Ascending aorta (tissue), 2 donors: ENCODE measurements at places on chromosomes 2 and 18. TPM values are rescaled to one million over a fixed set of nuclear protein-coding genes. Genes with fewer than 3 reads are reported as not detected.

DNA sequence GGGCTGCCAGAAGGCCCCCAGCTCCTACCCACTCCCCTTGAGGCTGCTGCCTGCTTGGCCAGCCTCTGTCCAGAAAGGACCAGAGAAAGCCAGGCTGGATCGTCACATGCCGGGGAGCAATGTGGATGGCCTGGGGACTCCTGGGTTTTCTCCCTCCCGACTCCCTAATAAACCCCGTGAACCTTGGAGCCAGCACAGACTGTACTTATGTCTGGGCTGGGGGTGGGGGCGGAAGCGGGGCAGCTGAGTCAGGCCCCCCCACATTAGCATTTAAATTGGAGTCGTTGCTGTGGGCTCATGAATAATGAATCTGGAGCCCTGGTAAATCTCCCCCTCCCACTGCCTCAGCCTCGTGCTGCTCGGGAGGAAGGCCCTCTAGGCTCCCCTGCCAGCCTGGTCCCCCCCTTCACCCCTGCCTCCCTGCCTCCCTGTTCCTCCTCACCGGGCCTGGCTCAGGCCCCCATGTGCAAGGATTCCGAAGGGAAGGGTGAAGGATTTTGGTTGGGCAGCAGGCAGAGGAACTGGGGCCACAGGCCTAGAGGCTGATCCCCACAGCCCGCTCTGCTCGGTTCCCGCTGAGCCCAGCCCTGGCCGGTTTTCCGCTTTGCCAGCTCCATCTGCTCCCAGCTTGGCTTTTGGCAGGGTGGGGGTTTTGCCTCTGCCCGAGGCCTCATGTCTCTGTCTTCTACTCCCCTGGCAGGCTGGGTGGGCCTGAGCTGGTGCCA is 7.3 kb upstream of the ASIC4 start:
- DNase-seq, result no peak

DNA sequence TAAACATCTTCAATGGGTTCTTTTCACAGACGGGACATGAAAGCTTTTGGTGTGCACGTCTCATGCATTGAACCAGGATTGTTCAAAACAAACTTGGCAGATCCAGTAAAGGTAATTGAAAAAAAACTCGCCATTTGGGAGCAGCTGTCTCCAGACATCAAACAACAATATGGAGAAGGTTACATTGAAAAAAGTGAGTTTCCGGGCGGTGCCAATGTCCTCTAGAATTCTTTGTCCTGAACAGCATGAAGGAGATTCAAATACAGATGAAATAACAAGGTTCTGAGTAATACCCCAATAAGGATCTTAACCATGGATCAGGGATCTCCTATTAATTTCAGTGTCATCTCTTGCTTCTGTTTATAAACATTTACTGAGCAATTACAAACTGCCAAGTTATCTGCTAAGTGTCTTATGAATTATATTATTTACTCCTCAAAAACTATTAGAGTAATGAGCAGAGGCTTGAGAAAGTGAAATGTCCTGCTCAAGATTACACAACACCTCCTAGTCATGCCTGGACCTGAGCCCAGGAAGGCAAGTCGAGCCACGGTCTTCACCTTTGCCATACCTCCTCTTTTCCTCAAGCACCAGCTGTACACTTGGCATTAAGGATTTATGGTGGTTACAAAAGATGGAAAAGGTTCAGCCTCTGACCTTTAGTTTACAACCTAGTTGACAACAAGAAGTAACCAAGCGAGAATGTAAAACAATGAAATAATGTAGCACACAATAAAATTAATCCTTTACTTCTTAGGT is 22.6 kb downstream of the DHRS9 start:
- DNase-seq, result no peak

GRCh38 chr2:148565272-148565894 is 79.2 kb upstream of the EPC2 start:
- DNase-seq, result no peak

DNA sequence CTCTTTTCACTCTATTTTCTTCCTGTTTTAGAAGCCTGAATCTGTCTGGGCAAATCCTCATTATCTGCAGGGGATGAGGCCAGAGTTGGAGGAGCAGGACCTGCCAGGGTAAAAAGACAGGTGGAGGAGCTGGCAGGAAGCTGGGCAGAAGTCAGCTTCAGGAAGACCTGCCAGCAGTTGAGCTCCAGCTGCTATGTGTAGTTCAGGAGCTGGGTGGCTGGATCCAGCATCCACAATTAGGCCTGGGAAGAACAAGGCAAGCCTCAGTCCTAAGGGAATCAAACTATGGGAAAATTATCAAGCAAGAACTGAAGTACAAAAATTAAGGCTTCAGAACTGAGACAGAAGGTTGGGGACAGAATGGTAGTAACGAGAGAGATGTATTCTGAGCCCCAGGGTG is 174.0 kb downstream of the MREG start:
- DNase-seq, result no peak

DNA sequence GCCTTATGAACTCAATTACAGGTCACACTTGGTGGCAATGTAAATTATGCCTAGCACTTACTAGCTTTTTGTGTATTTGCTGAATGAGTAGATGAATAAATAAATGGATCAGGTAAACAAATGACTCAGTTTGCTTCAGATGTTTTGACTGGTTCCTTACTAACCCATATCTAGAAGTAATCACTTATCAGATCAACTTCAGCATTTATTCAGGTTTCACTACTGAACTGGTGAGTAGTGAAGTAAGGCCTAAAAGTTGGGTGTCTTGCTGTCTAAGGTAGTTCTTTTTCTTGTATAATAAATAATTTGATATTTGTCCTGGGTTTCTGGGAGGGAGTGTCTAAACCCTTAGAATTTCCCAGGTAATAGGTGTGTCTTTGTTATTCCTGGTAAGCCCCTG is 205.0 kb downstream of the UXS1 start:
- no peak for DNase-seq

DNA sequence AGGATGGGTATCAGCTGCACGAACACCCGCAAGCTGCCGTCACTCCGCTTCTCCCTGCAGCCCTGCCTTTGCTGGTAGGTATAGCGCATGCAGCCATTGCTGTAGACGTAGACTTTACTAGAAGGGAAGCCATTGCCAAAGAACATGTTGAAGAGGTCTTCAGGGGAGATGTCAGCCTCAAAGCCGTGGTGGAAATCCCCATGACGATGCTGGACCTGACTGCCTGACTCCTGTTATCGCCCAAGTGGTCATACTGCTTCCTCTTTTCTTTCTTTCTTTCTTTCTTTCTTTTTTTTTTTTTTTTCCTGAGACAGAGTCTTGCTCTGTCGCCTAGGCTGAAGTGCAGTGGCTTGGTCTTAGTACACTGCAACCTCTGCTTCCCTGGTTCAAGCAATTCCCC is 68.7 kb upstream of the SPRED2 start:
- DNase-seq, result no peak

Gene SFXN5
- 9.3 TPM for total RNA-seq

Gene IGFBP2
- 1,691 TPM for total RNA-seq

Gene SPDYA
- total RNA-seq, result 0.32 TPM

Gene C2orf15
- 0.32 TPM for total RNA-seq

Gene CHST9
- total RNA-seq, result 0.21 TPM

GRCh38 chr2:134682726-134683125 is 36.1 kb downstream of the TMEM163 start:
- DNase-seq, result no peak

DNA sequence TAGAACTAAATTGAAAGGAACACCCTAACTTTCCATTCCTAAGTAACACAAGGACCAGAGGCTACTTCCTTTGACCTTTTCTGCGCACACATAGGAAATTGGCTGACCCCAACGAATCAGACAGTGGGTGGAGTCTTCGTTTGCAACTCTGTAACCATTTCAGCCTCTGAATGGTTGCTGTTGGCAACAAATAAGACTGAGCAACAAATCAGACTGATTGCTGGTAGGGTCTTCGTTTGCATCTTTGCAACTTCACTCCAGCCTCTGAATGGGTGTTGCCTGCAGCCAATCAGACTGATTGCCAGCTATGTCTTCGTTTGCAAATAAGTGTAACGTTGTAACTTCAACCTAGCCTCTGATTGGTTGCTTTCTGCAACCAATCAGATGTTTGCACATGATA is 34.6 kb downstream of the USP40 start:
- no peak for DNase-seq

DNA sequence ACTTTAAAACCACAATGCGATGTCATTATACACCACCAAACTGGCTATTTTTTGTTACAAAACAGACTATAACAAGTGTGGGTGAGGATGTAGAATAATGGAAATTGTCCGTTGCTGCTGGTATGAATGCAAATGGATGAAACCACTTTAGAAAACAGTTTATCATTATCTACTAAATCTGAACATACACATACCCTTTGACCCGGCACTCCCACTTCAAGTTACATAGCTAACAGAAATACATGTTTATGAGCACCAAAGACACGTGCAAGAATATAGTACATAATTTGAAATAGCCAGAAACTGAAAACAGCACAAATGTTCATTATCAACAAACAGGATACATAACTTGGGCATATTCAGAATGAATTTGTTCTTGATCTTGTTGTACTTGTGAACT is 206.4 kb upstream of the CHAC2 start:
- no peak for DNase-seq

Gene KLF7
- total RNA-seq, result 17.0 TPM

GRCh38 chr2:224268441-224268840 is 133.5 kb downstream of the FAM124B start:
- DNase-seq, result no peak

DNA sequence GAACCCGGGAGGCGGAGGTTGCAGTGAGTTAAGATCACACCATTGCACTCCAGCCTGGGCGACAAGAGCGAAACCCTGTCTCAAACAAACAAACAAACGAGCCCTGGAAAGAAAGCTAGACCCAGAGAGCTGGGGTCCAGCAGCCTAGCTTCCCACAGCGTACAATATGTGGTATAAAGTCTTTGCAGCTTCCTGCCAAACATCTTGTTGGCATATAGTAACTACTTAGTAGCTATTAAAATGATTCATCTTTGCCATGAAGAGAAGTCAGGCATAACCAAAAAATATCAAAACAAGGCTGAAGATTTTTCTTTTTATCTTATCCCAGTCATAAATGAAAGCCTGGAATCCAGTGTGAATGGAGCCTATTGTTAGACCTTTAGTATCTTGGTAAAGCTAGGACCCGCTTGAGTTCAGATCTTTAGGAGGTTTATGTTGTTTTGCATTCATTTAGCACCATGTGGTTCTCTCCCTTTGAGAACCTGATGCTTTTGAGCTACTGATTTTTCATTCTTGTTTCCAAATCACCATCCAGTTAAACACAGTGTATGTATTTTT is 139.7 kb upstream of the NOSTRIN start:
- DNase-seq, result no peak

Gene POTEE
- not detected for total RNA-seq

Gene GPD2
- 20.0 TPM for total RNA-seq

DNA sequence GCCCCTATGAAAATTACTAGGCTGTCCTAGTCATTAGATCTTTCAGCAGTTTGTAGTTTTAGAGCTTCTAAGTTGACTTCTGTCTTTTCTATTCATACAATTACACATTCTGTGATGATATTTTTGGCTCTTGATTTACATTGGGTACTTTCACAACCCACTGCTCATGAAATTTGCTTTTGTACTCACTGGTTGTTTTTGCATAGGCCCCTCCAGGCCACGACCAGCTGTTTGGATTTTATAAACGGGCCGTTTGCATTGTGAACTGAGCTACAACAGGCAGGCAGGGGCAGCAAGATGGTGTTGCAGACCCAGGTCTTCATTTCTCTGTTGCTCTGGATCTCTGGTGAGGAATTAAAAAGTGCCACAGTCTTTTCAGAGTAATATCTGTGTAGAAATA is 193.8 kb downstream of the RPIA start:
- no peak for DNase-seq

Gene XDH
- not detected for total RNA-seq

Gene CPO
- not detected for total RNA-seq

Gene SPAST
- total RNA-seq, result 12.1 TPM

- no peak for DNase-seq
Measured at GRCh38 chr2:26299471-26300101, 46.4 kb upstream of the SELENOI start.

Gene SLC14A1
- 42.7 TPM for total RNA-seq

GRCh38 chr2:110104025-110104771 is 11.4 kb downstream of the MALL start:
- DNase-seq, result no peak

- DNase-seq, result no peak
Measured at GRCh38 chr2:216031960-216032689, 18.8 kb upstream of the MREG start.

- DNase-seq, result no peak
Measured at GRCh38 chr18:58024139-58024538, 19.9 kb upstream of the NEDD4L start.

Gene RAB31
- 36.8 TPM for total RNA-seq

GRCh38 chr2:241632478-241633325 is 4.3 kb downstream of the THAP4 start:
- no peak for DNase-seq

- DNase-seq, result no peak
Measured at GRCh38 chr18:74528478-74528877, 5.8 kb upstream of the CNDP1 start.

DNA sequence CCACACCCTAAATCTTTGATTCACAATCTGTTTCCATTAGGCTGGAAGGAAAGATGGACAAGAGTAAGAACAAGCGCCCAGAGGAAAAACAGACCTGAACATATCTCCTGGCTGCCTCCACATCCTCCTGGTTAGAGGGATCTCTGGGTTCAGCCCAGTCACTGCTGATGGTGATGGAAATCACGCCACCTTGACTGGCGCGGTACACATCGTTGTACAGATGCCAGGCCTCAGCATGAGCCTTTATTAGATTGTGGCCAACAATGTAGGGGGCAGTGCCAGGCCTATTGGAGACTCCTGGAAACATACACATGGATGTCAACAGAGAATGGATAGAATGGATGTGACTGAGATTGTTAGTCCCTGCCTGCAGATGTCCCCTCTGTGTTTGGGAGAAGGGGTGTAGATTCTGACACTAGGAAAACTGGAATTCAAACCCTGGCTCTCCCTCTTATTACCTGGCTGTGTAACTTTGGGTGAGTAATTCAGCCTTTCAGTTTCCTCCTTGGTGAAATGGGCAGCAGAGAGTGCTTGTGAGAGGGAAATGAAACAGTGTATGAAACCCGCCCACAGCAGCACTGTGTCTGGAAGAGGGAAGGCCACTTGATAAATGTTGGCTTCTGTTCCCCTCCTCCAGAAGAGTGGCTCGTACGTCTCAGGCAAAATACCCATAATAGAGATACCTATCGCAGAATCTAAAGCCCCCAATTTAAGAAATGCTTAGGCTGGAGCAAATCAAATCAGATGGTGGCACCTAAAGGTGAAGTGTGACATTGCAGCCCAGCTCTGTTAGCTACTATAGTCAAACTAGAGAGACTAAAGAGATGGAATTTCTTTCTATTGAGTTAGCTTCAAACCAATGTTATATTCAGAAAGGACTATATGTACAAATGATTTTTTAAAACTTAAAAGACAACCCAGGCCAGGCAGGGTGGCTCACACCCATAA is 36.2 kb downstream of the LCT start:
- no peak for DNase-seq

GRCh38 chr2:210063306-210063705 is 60.9 kb downstream of the RPE start:
- DNase-seq, result no peak

DNA sequence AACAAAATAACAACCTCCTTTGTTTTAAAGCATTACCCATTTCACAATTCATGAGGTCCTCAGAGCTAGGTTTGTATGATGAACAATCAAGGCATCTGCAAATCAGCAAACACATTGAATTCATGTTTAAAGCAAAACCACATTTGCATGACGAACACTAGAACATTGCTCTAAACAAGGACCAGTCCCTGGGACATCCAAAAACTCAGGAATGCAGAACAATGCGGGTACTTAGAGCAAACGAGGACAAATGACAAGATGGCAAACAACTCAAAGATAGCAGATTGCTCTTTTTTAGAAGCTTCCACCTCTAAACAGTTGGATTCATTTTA is 45.7 kb upstream of the RALBP1 start:
- DNase-seq, result no peak
